Hematopoietic multipotent progenitor cell treated with erythropoietin and hydrocortisone succinate and interleukin-3 and kit ligand, for 15 days (in vitro differentiated cells): ENCODE measurements at places on chromosomes 4 and X.

DNA sequence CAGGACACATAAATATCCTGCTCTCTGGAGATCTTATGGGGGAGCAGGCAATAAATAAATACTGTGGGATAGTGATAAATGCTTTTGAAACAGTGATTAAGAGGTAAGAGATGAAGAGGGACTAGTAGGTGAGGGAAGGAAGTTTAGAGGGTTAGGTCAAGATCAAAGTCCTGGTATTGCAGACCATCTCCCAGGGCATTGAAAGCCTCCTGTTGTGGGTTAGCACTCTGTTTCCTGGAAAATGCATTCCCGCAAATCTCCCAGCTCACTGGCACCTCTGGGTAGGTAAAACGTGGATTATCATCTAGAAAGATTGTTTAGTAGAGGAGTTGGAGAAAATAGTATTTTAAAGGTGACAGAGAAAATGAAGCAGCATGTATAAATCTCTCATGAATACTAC is 2.2 kb downstream of the SNX25 start:
- DNase-seq = no peak

DNA sequence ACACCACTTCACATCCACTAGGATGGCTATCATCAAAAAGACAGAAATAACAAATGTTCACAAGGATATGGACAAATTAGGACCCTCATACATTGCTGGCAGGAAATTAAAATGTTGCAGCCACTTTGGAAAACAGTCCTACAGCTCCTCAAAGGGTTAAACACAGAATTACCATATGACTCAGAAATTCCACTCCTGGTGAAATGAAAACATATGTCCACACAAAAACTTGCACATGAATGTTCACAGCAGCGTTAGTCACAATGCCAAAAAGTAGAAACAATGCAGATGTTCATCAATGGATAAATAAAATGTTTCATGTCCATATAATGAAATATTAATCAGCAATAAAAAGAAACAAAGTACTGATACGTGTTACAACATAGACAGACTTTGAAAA is 15.1 kb downstream of the S100G start:
- no peak for DNase-seq

DNA sequence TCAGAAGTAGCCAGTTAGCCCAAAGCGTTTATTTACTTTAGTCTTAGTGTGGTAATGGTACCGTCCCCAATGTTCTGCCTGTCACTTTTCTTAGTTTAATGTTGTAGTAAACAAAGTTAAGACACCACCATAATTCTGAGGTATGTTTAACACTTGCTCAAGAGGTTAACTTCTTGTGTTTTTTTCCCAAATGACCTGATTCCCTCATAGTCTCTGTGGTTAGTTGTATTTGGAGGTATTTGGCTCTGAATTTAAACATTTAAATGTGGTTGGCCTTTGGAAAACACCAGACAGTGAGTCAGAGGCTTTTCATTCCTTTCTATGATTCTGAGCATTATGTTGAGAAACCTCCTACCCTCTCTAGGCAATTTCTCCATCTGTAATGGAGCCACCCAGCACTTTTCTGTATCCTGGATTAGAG is 47.9 kb downstream of the CXCL1 start:
- no peak for DNase-seq

- no peak for DNase-seq
Measured at GRCh38 chrX:84186603-84187532, 1.1 kb downstream of the RPS6KA6 start.

- DNase-seq = no peak
Measured at GRCh38 chr4:70496231-70496630, 22.1 kb upstream of the AMTN start.
